Right atrium auricular region (tissue), 2 donors: ENCODE measurements at places on chromosomes 16 and 17. TPM values are rescaled to one million over a fixed set of nuclear protein-coding genes. Genes with fewer than 3 reads are reported as not detected.
A peak's percentile ranks its signal among the peaks of the same experiment; 100 is the strongest.

CTRB2 gene
- total RNA-seq = not detected

SEC14L1 gene
- 48.2 TPM for total RNA-seq

KCNJ12 gene
- 17.3 TPM for total RNA-seq

TBC1D3C gene
- total RNA-seq = not detected

PIRT gene
- total RNA-seq = not detected

GRCh38 chr16:83926726-83927397, 26.2 kb upstream of the OSGIN1 start:
- peak; percentile 73 for DNase-seq

DNA sequence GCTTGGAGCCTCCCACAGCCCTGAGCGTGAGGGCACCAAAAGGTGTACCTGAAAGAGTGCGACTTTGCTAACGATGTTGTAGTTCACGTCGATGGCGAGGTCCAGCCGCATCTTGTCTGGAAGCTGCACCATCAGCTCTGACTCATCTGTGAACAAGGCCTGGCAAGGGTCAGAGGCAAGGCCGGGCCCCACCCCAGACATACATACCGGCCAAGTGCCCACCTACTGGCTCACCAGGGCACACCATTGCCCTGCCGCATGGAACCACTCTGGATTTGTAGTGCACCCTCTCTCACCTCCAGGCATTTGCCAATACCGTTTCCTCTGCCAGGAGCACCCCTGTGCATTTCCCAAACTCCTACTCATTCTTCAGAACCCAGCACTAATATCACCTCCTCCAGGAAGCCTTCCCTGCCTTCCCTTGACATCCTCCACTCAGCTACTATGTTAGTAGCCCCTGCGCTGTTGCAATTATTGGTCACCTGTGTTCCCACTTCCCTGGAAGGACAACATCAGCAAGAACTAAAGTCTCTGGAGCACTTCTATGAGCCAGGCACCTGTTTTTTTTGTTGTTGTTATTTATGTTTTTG, 69.4 kb downstream of the CNGB1 start:
- no peak for DNase-seq

- no peak for DNase-seq
Observed at GRCh38 chr17:63333869-63334268, 112.2 kb downstream of the CYB561 start.

DNA sequence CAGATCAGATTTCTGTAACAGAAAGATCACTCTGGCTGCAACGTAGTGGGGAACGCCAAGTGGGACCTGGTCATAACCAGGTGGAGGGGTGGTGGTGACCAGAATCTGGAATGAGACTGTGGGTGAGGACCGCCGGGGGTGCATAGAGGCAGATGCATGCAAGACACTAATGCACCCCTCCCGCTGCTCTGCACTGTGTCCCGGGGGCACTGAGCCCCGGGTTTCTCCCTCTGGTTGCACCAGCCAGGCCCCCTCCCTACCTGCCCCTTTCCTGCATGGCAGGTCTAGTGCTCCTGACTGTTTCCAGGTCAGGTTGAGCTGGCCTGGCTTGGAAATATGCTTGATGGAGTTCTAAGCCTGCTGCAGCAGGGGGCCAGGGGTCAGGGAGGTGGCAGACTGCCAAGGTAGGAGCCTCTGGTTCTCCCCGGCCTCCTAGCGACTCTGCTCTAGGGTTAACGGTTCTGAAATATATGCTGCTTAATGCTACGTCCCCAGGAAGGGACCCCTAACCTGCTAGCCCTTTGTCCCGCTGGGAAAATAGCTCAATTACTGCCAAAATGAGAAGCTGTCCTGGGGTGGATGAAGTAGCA, 94.3 kb downstream of the SDK2 start:
- no peak for DNase-seq

GRCh38 chr17:4417129-4417667, 16.5 kb upstream of the SPNS3 start:
- no peak for DNase-seq

DNA sequence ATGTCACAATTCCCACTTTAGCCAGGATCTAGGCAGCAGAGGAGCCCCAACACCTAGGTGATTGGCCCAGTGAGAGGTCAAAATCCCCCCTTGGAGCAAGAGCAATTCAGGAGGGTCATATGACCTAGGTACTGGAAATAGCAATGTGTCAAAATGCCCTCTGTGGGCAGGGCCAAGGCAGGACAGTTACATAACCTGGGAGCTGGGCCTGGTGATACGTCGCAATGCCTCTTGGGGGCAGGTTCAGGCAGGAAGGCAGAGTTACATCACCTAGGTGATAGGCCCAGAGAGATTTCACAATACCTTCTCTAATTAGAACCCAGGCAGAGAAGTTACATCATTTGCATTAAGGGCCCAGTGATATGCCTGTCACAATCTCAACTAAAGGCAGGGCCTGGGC, 1906.3 kb downstream of the TP53TG3F start:
- DNase-seq = no peak

DNA sequence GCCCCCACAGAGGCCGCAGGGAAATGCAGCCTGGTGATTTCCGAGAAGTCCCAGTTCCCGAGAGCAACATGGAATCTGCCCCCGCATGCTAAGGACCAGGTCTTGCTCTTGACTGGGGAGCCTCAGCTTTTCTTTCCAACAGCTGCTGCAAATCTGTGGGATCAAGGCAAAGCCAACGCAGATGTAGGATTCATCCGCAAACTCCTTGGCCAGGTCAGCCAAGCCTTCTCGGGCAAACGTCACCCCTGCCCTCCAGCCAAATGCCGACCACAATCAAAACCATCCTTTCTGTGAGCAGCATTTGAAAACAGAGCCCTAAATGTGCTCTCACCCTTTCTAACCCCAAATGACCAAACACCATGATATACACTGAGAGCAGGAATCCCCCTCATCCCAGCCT, 54.0 kb downstream of the MRM3 start:
- DNase-seq = no peak

- DNase-seq = no peak
Observed at GRCh38 chr16:52450241-52450640, 96.7 kb downstream of the TOX3 start.

DNA sequence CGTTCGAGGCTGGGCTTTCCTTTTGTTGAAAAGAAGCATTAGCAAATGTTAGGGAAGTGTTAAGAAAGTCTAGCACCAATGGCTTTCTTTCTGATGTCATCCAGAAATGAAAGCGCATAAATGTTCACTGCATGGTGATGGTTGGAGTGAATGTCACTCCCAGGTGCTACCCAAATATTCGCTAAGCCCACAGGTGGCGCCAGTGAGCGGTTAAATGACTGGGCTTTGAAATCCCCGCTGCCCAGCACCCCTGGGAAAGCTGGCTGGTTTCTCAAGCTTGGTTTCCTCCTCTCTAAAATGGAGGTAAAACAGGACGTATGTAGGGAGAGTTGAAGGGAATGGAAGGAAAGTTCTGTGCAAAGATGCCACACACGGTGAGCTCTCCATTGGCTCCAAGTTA, 104.4 kb downstream of the IRX5 start:
- DNase-seq = no peak

DNA sequence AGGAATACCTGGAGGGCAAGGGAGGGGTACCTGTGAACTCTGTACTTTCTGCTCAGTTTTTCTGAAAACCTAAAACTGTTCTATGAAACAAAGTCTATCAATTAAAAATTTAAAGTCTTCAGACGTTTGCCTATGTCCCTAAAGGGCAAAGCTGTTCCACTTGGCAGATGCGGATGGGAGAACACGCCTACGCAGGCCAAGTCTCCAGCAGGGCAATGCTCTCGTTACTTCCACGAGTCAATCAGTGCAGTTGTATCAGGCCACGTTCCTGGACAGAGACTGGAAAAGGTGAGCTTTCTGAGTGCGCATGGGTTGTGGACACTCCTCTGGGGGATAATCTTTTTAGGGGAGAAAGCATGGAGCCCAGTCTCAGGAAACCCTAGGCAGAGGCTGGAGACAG, 86.6 kb downstream of the NXN start:
- no peak for DNase-seq
